ENCODE measurements at places on chromosomes 7 and 10. TPM values are rescaled to one million over a fixed set of nuclear protein-coding genes. Genes with fewer than 3 reads are reported as not detected.

DNA sequence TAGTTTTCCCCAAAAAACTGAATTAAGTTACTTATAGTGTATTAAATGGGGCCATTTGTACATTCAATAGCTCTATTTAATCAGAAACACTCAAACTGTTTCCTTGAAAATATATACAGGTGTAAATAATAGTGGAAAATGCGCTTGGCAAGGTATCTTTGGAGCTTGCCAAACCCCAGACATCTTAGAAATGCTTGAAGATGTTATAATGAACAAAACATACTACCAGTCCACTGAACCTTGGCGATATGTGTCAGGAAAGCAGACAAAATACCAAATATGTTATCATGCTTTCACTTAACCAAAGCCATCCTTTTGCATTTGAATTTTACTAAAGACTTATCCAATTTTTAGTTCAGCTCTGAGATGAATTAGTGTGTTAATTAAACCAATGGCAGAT, 352.7 kb upstream of the SEMA3A start:
- no peak for DNase-seq

C10orf90 gene
- not detected for total RNA-seq

CXCL12 gene
- 238 TPM for total RNA-seq

CREB5 gene
- total RNA-seq, result 21.5 TPM
